ENCODE measurements at places on chromosomes 2 and 18.

GRCh38 chr2:177758591-177759371 lies 313.8 kb downstream of the PDE11A start:
- no peak for DNase-seq

- DNase-seq = no peak
Observed at GRCh38 chr2:207883002-207883780, 113.5 kb upstream of the FZD5 start.

GRCh38 chr2:13433954-13434353 lies 717.2 kb downstream of the TRIB2 start:
- DNase-seq = no peak

DNA sequence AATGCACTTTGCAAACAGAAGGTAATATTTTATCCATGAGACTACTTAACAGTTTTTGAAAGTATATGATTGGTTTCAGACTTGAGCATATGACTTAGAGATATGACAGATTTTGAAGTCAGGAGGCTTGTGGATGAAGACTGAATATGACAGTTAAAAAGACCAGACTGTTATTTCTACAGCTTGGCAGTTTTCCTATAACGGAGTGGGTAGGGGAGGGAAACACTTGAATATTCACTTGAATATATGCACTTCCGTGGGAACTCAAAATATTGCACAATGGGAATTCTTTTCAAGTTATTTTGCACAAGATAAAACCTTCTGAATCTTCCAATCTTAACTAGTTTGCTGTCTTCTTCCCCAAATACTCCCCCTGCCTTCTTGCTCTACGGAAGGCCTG lies 64.6 kb upstream of the ACKR3 start:
- DNase-seq = no peak

DNA sequence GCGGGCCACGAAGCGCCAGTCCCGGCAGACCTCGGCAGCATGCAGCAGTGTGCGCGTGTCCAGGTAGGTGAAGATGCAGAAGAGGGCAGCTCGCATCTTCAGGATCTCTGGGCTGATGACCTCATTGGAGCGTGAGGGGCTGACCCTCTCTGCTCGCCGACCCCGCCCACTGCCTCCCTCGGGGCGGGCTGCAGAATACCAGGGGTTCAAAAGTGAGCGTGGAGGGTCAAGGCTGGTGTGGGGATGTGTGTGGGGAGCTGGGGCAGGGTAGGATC lies 20.0 kb downstream of the FBXO41 start:
- DNase-seq = no peak

GRCh38 chr18:23416298-23416697 lies 36.8 kb upstream of the RIOK3 start:
- DNase-seq = no peak

GRCh38 chr2:133444465-133444864 lies 123.8 kb downstream of the NCKAP5 start:
- DNase-seq = no peak

- no peak for DNase-seq
Observed at GRCh38 chr2:233453916-233454315, 99.6 kb downstream of the DGKD start.

- no peak for DNase-seq
Observed at GRCh38 chr18:5729983-5730699, 165.2 kb downstream of the TMEM200C start.

GRCh38 chr18:49901862-49902340 lies 88.6 kb upstream of the ACAA2 start:
- DNase-seq = no peak

DNA sequence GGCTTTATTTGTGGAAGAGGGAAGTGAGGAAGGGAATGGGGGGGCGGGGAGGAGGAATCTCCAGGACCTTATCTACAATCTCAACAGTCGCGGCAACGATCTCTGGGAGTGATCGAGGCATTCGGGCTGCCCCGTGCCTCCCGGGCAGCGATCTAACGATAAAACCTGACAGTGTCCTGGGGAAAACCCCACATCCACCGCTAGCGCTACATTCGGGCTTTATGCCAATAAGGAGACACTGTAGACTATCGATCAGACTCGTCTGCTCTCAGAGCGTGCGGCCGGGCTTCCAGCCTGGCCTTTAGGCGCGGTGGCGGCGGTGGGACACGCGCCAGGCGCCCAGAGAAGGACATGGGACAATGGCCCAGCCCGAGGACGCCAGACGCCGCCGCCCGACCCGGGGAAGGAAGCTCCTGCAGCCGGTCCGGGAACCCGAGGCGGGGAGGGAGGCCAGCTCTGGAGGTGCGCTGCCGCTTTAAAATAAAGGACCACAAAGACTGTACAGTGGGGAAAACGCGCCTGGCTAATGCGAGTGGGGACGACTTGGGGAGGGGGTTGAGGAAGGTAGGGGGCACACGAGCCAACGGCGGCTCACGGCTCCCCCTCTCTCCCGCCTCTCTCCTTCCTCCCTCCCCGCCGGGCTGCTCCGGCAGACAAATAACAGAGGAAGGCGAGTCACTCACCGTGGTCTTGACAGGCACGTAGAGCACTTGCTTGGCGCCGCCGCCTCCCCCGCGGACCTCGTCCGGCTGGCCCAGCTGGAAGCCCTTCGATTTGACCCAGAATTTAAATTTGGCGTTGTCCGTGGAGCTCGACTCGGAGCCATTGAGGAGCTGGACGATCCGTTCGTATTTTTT lies 2.2 kb downstream of the NOL4 start:
- no peak for DNase-seq

DNA sequence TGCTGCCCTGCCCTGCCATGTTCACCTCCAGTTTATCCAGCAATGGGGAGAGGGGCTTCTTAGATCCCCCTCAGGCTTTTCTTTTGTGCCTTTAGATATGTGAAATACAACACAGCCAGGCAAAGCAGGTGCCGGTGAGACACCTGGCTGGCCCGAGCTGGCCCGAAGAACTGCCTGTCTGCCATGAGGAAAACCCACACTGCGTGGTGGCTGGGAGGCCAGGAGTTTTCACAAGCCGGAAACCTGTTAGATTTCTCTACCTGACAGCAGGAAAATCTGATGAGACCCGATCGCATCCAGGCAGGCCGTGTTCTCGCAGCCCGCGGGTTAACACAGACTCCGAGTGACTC lies 5.7 kb upstream of the GAL3ST2 start:
- DNase-seq = no peak

GRCh38 chr2:191316246-191316994 lies 71.2 kb downstream of the MYO1B start:
- DNase-seq = no peak

- DNase-seq = peak; percentile 21
Observed at GRCh38 chr2:73253901-73254300, 19.8 kb downstream of the CCT7 start.

DNA sequence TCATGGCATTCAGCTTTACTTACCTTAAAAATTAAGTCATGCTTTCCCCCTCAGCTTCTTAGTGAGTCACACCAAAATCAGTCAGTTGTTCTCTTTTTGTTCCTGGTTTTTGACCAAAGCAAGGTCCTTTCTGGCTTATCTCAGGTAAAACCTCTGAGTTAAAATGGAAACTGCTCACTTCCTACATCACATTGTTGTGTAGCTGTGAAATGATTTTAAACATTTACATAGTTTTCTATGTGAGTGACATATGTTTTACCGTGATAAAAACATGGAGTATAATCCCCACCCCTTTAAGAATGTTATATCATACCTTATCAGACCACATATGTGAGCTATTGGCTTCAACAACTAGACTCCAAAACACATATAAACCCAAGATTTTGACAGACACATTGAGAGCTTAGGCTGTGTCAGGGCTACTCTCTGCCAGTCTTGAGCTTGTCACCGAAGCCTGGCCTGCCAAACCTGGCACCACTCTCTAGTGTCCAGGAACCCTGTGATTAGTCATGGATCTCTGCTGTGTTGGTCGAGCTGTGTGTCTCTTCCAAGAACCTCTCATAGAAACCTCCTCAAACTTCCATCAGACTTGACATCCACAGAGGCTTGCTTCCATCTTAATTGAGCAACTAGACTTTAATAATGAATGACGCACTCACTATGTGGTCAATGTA lies 294.5 kb upstream of the FBXO11 start:
- DNase-seq = no peak

GRCh38 chr2:72897785-72898584 lies 10.8 kb downstream of the SPR start:
- no peak for DNase-seq

DNA sequence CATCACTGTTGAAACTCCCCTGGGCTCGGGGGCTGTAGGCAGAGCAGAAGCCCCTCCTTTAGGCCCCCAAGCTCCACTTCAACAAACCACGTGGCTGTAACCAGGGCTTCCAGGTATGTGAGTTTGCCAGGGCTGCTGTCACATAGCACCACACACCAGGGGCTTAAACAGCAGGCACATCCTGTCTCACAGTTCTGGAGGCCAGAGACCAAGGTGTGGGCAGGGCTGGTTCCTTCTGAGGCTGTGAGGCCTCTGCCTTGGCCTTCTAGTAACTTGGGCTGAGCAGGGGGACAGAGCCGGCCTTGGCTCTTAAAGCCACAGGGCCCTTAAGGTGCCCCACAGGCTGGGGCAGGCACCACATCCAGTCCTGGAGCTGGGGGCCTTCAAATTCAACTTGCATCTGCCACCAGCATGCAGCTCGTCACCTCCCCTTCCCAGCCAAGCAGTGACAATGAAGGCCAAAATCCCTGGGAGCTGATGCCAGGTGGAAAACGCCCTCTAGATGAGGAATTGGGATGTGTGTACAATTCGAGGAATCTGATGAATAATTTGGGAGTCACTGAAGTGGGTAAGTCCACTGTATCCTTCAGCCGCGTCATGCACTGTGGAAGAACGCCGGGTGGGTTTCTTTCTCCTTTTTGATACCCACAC lies 104.2 kb upstream of the ODC1 start:
- DNase-seq = no peak

GRCh38 chr2:150491943-150492342 lies 4.5 kb upstream of the RND3 start:
- no peak for DNase-seq

- no peak for DNase-seq
Observed at GRCh38 chr2:126828491-126828890, 70.2 kb upstream of the TEX51 start.

GRCh38 chr2:194328456-194328855 lies 1328.6 kb upstream of the SLC39A10 start:
- DNase-seq = no peak

DNA sequence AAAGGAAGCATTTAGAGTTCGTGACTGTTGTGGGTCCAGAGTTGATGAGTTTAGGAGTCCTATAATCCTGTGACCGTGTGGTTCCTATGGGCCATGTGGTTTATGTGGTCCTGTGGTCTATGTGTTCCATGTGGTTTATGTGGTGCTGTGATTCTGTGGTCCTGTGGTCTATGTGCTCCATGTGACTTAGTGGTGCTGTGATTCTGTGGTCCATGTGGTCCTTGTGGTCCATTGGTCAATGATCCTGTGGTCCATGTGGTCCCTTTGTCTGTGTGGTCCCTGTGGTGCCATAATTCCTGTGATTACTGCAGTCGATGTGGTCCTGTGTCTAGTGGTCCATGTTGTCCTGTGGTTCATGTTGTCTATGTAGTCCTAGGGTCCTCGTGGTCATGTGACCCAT lies 167.3 kb downstream of the TMEM18 start:
- no peak for DNase-seq

DNA sequence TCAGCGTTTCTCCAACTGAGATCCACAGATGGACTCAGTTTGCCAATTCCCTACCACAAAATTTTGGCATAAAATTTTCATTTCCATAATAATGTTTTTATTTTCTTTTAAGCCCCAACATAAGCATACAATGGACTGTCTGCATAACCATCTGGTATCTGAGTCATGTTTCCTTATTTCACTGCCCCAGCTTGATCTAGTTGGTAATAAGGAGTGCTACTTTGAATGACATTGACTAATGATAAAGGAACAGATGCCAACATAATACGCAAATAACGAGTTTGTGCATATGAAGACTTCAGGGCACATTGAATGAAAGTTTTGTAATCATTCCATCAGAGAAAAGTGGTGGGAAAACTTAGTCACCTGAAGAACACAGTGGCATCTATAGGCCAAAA lies 8.8 kb upstream of the MBD2 start:
- DNase-seq = no peak

DNA sequence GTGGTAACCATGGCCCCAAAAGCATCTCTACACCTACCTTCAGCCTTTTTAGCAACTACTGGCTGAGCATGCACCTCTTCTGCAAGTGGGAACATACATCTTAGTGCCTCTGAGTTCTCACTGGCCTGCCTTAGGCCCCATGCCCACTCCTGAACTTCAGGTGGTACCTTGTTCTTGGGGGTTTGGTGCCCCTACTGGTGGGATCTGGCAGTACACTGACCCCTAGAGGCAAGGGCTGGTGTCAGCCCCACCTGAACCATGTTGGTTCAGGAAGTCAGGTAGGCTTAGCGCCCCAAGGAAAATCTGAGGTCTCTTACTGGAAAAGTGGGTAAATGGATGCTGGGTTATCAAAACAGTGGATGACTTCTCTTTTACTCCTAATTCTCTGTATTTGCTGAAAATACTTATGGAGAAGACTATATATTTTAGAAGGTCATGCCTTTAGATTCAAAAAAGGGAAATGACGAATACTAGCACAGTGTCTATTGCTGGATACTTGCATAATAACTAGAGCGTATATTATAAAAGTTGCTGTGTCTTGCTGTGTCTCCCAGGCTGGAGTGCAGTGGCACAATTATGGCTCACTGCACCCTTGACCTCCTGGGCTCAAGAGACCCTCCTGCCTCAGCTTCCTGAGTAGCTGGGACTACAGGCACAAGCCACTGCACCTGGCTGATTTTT lies 84.6 kb downstream of the RAB31 start:
- DNase-seq = peak; percentile 27

GRCh38 chr2:26675651-26676255 lies 16.8 kb upstream of the KCNK3 start:
- DNase-seq = no peak

DNA sequence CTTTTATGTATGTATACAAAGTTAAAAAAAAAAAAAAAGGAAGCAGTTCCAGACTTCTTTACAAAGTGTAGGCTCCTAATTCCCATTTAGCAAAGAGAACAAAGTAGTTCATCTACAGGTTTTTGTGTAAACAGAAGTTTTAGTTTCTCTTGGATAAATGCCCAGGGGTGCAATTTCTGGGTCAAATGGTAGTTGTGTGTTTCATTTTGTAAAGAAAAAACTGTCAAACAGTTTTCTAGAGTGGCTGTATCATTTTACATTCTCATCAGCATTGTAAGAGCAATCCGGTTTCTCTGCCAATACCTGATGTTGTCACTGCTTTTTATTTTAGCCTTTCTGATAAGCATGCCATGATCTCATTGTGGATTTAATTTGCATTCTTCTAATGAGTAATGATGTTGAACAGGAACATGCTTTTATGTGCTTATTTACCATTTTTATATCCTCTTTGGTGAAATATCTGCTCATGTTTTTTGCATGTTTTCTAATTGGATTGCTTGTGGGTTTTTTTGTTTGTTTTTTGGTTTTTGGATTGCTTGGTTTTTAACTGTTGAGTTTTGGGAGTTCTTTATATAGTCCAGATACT lies 16.6 kb upstream of the PSME4 start:
- DNase-seq = no peak

GRCh38 chr2:151657667-151658076 lies 76.6 kb downstream of the NEB start:
- no peak for DNase-seq

- no peak for DNase-seq
Observed at GRCh38 chr2:128691526-128691925, 372.9 kb upstream of the HS6ST1 start.

Measured in CD4-positive, alpha-beta T cell treated with Interferon alpha-2 for 1 hour (primary cell).